ENCODE measurements at places on chromosomes 4 and X.

DNA sequence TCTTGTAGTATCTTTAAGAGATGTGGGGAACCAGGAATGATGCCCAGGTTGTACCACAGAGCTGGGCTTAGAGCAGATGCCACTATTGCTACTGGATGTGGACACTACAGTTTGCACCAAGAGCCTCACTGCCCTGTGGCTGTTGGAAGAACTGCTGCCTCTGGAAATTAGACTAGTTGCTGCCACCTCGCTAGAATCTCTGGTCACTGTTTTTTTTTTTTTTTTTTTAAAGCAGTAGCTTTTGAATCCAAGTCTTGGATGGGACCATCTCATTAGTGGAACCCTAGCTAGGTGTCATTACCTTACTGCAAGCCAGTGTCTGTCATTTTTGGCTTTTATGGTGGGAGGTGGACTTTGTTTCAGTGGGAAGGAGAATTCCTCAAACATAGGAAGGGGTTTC lies 105.5 kb downstream of the ARHGAP10 start:
- no peak for DNase-seq

DNA sequence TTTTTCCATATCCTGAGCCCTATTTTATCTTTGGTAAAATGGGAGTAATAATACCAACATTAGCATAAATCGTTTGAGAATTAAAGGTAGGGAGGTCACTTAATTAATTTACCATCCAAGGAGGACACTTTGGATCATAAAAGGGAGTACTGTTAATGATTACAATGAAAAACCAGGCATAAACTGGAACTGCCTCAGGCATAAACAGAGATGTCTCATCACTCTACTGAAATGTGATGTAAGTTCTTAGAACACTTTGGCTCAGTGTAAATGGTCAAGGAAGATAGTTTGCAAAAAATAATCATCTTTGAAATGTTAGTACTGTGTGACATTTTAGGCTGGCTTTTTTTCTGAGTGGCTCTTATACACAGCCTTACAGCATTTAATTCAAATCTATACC lies 268.7 kb downstream of the SLC39A8 start:
- no peak for DNase-seq

DNA sequence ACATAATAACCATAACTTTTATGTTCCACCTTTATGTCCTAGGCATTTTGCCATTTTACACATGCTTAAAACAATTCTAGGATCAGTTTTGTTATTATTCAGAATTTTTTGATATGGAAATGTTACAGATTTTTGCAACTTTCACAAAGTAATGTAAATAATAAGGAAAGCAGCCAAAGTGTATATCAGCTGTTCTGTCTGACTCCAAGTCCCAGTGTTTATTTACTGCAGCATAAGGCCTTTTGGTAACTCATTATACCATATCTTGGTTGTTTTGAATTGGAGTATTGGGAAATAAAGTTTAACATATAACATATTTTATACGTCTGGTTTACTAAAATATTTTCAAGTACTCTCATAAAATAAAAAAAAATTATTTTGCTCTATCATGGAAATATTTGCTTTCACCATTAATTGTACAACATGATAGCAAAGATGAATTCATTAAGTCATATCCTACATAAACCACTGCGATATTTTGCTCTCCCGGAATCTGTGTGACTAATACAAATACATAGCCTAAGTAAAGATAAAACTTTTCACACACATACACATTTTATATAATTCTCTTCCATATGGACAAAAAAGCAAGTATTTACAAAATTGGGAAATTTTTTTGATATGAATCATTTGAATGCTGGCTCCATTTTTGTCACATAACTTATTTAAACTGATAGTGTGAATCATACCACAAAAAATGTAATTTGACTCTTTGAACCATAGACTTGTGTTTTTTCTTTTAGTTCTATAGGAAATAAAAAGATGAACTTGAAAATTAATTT lies 399.0 kb downstream of the PABPC4L start:
- no peak for DNase-seq

DNA sequence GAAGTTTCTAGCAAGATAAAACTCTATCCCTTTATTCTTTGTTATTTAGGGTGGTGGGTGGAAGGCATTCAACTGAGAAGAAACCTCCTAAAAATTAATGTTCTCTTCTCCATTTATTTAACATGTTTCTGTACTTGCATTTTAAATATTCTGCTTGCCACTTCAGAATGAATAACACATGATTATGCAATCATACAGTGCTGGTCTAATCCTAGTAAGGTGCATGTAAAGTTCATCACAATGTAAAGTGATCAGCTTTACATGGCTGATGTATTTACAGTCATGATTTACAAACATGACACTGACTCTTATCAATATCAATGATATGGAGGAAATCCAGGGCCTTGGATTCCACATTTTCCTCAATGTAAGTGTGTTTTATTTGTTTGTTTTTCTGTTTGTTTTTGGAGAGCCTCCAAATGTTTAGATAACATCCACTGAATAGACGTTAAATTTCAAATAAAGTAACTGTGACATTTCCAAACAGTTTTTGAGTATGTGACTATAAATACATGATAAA lies 342.1 kb upstream of the CTSO start:
- no peak for DNase-seq

DNA sequence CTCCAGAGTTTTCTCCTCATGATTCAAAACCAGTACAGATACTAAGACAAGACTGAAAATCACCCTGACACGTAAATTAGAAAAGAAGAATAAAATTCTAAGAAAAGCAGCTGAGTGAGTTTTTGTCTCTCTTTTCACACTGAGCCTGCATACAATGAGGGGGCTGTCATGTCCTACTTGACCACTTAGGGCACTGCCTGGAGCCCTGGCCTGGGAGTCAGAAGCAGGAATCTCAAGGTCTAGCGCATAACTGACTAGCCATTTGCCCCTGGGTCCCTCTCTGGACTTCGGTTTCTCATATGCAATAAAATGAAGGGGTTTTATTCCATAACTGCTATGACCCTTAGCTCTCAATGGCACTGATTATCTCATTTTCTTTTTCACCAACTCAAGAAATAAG lies 36.7 kb upstream of the SLC25A4 start:
- no peak for DNase-seq

GRCh38 chrX:21658746-21659145 lies 616 bp upstream of the KLHL34 start:
- DNase-seq: no peak

DNA sequence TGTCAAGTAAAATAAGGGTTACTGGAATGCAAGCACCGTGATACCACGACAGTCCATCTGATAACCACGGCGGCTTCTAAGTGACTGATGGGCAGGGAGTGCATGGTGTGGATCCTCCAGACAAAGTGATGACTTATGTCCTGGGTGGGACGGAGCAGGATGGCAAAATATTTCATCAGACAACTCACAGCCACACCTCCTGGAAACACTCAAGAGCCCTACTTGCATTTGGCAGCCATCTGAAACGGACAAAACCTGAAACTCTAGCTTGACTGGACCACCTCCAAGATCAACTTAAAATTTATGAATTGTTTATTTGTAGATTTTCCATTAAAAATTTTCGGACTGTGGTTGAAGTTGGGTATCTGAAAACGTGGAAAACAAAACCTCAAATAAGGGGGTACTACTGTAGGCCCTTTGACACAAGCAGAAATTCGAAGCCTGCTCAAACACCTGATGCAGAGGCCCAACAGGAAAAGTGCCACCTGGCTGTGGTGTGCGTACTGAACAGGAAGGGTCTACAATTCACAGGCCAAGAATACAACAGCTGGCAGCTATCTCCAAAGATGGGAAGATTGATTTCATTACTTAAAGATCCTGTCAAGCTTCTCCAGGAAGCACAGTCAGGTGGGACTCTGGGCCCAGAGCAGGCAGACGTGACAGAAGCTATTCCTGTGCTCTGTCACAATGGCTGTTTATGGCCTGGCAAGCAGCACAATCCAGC lies 26.0 kb downstream of the LRIT3 start:
- no peak for DNase-seq

DNA sequence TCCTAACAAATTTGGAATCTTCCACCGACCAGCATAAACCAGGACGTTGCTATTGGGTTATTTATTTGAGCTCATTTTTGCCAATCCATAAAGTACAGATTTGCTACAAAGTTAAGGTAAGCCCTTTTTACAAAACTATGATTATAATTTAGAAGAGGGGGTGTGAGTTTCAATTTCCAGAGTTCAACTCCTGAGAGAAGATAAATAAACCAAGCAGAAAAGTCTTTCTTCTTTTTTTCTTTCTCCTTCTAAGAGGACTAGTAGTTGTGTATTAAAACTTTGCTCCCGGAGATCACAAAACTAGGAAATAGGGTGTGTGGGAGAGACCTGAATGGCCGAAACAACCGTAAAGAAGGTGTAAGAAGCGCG lies 2.6 kb downstream of the PITX2 start:
- DNase-seq: no peak

GRCh38 chr4:3512279-3512678 lies 19.9 kb downstream of the LRPAP1 start:
- no peak for DNase-seq

- DNase-seq: no peak
Measured at GRCh38 chr4:80540785-80541469, 205.4 kb downstream of the CFAP299 start.

- DNase-seq: no peak
Measured at GRCh38 chr4:73744203-73744602, 3.8 kb downstream of the CXCL8 start.

DNA sequence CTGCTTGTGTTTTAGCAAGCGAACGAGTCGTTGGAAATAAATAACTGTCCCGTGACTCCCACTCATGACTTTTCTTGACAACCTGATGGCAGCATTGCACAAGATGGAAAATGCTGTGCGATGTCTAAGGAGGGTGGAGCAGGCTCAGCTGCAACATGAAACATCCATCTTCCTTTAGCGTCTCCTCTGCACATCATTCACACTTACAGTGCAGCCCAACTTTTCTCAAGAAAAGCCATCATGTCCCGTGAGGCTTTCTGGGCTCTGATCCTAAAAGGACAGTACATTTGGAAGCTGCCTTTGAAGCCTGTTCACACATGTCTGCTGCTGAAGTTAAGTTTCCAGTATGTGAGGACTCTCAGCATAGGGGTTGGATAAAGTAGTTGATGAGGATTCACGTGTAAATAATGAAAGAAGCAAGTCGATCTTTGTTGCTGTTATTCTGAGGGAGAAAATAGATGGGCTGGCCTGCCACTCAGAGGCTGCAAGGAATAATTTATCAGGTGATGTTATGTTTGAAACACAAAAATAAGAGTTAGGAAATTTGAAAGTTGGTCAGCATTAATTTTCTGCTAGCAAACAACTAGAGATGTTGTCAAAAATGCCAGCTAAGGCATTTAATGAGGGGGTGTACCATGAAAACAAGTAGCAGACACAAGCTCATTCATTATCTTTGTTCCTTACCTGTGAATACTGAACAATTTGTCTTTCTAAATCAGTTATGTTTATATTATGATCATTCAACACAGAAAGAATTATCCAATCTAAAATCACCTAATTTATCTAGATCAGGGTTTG lies 328.7 kb upstream of the ZFP42 start:
- DNase-seq: no peak

GRCh38 chrX:78555401-78555980 lies 103.6 kb downstream of the RTL3 start:
- DNase-seq: no peak

- no peak for DNase-seq
Measured at GRCh38 chrX:70505451-70505841, 60.8 kb downstream of the DLG3 start.

GRCh38 chrX:23820235-23820782 lies 37.3 kb downstream of the SAT1 start:
- DNase-seq: no peak

DNA sequence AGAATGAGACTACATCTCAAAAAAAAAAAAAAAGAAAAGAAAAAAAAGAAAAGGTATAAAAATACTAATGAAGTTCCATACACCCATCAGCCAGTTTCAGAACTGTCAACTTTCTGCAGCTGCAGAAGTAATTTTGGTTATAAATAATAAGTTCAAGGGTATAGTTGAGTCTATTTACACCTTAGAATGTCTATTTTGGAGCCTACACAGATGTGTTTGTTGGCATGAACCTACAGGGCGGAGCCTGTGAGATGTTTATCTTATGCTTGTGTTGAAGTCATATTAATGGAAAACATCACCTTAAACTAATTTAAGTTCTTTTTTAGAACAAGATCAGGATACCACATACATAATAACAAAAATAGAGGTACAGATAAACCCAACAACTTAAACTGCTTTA lies 85.8 kb downstream of the RAPGEF2 start:
- DNase-seq: no peak

- no peak for DNase-seq
Measured at GRCh38 chrX:87518504-87518903, 902 bp downstream of the KLHL4 start.

- no peak for DNase-seq
Measured at GRCh38 chrX:13093529-13094140, 49.2 kb upstream of the FAM9C start.

DNA sequence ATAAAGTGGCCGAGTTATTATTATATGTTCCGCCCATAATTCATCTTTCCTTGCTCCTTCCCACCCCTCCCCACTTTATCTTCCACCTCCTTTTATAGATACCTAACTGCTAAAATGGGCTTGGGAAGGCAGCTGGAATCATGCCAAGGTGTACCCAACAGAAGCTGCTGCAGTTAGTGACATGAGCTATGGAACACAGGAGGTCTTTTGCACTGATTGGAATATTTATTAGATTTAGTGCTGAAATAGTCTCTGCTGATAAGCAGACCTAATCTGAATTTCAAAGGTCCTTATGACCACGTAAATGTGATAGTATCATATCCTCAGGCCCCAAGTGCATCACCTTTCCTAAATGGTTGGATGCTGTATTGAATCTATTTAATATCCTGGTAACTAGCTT lies 64.9 kb downstream of the HMGB2 start:
- DNase-seq: no peak

DNA sequence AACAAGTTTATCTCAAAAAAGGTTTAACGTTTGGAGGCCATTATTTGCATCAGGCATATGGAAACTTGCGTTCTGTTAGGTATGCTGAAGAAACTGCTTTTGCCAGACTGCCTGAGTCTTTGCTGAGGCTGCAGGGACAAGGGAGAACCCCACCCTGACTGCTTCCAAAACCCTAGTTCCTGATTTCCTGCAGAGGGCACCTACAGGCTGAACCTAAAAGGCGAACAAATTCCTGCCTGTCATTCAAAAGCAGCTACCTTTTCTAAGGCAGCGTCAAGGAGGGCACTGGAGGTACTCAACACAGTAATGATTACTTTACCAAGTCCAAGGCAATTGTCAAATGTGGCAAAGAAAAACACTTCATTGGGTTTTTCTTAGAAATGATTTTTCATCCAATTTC lies 578 bp upstream of the CORIN start:
- no peak for DNase-seq

GRCh38 chr4:174521800-174522182 lies 497 bp downstream of the HPGD start:
- DNase-seq: no peak

DNA sequence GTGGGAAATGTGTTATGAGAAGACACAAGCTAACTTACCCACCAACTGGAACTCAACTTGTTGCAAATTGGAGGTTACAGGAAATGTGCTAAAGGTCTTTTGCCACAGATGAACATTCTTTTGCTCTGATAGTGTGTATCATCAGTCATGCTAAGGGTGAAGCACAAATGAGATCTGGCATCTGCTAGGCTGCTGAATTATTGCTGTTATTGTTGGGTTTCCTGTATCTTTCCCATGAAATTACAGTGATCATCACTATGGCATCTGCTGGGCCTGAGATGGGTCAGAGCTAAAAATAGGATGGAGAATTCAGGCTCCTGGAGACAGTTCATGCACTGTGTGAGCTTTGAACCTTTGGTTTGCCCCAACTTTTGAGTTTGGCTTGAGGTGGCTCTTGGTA lies 124.5 kb downstream of the NPNT start:
- no peak for DNase-seq

Data from SIG-M5 (cell line).